Breast epithelium (tissue), 4 donors: ENCODE measurements at places on chromosomes 4 and X. TPM values are rescaled to one million over a fixed set of nuclear protein-coding genes. Genes with fewer than 3 reads are reported as not detected.

ITM2A gene
- 149 TPM for total RNA-seq

DCAF4L1 gene
- 0.29 TPM for total RNA-seq

SPANXN3 gene
- total RNA-seq: not detected

MAN2B2 gene
- total RNA-seq: 49.8 TPM

PCSK1N gene
- total RNA-seq: 1.4 TPM

HAND2 gene
- total RNA-seq: 29.6 TPM

DNA sequence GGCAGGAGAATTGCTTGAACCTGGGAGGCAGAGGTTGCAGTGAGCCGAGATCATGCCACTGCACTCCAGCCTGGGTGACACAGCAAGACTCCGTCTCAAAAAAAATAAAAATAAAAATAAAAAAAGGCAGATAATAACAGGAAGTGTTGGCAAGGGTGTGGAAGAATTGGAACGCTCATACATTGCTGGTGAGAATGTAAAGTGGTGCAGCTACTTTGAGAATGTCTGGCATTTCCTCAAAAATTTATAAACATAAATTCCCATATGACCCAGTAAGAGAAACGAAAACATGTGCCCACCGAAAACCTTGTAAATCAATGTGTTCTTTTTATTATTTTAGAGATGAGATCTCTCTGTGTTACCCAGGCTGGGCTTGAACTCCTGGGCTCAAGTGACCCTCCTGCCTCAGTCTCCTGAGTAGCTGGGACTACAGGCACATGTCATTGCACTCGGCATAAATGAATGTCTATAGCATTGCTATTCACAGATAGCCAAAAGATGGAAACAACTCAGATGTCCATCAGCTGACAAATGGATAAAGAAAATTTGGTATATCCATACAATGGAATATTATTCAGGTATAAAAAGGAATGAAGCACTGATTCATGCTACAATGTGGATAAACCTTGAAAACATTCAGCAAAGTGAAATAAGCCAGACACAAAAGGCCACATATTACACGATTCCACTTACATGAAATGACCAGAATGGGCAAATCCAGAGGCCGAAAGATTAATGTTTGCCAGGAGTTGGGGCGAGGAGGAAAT, 63.7 kb upstream of the PLAC1 start:
- DNase-seq: no peak

DNA sequence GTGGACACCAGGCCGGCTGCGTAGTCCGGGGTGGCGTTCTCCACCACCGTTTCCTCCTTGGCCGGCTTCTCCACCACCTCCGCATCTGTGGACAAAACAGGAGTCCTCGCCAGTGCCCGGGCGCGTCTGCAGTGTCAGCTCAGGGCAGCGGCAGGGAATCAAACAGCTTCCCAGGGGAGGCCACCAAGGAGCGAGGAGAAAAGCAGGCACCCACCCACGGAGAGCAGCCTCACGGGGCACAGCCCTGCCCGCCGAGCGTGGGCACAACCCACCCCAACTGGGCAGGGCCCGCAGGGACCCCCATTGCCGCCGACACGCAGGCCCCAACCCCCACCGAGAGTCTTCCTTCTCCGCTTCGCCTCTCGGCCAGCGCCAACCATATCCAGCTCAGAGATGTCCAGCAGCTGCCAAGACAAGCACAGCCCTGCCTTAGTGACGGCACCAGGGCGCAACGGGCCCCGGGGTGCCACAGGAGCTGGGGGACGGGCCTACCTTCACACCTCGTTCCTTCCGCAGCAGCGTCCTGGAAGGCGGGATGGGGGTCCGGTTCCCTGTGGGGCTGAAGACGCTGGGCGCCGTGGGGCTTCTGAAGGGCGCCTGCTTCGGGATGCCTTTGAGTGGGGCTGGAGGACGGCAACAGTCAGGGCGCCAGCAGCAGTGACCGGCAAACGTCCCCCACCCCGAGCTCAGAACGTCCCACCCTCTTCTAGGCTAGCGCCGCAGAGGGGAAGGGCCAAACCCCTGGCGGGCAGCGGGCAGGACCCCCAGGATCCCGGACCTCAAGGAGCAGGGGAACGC, 22.8 kb downstream of the NELFA start:
- no peak for DNase-seq

DNA sequence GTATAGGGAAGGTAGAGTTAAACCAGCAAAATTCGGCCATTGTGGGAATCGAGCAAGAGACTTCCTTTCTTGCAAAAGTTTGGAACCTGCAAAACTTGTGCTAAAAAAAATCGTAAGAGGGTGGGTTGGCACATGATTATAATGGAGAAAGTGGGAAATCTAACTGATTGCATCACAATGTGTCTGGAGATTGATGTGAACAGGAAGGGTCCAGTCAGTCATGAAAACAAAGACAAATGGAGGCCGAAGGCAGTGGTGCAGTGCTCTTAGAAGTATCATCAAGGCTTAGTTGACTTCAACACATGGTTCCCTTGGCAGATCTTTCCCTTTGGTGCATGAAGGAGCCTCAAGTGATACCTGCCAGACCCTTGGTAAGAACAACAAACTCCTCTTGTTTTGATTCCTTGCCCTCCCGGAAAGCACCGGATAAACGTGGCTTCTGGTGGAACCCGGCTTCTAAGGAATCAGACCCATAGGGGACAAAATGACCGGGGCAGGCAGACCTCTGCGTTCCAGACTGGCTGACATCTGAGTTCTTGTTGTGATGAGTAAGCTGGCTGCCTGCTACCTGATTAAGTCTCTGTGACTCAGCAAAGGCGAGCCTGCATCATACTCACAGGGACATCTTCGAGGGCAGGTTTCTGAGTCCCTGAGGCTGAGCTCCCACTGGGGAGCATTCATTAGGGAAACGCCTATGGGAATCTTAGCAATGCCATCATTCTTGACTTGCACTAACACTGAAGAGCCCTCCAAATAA, 87.7 kb upstream of the MAP3K15 start:
- no peak for DNase-seq

- DNase-seq: no peak
These were observed 722.8 kb downstream of the TRAM1L1 start for GRCh38 chr4:116362583-116362982.

- DNase-seq: no peak
These were observed 59.5 kb downstream of the RXFP1 start for GRCh38 chr4:158581161-158581560.

DNA sequence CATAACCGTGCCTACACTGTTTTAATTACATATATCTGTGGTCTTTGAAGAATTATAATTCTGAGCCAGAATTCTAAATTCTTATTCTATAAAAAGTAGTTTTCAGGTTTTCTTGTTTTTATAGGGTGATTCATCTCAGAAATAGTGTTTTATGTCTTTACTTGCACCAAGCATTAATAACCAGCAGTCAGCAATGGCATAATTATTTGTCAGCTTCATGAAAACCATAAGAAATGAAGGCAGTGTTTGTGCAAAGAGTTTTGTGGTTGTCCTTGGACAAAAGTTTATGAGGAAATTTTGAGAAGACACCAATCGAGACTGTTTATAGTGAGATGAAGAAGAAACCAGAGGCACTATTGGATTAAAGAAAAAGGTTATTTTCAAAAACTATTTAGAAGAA, 37.2 kb downstream of the EDNRA start:
- no peak for DNase-seq

DNA sequence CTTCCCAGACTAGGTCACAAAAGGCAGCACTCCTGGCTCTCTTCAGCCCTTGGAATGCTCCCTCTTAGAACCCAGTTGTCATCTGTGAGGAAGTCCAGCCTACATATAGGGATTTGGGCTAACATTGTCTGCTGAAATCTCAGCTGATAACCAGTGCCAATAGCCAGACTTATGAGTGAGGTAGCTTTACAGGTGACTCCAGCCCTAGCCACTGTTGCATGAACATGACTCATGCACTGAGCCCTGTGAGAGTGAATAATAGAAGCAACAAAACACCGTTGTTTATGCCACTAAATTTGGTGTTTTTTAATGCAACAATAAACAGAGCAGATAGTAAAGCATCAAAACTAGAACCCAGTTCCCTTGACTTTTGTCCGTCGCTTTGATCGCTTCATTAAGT, 433.2 kb downstream of the STIM2 start:
- no peak for DNase-seq

DNA sequence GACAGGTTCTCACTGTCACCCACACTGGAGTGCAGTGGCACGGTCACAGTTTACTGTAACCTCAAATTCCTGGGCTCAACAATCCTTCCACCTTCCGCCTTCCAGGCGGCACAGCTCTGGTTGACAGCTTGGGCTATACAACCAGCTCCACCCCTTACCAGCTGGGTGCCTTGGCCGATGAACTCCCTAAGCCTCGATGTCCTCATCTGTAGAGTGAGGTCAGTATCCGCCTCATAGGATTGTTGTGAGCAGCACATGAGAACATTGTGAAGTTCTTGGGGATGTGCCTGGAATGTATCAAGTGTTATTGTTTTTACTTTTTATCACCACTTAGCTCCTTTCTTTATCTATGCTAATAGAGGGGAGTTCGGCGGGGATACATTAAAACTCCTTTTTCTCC, 23.3 kb downstream of the UCHL1 start:
- no peak for DNase-seq

- no peak for DNase-seq
These were observed 380.6 kb upstream of the SPOCK3 start for GRCh38 chr4:167614866-167615265.

- no peak for DNase-seq
These were observed 214.6 kb upstream of the FAM241A start for GRCh38 chr4:111930659-111931058.

- no peak for DNase-seq
These were observed 572.9 kb upstream of the ZFP42 start for GRCh38 chr4:187422655-187423054.

GRCh38 chr4:115028682-115029410, 84.6 kb downstream of the NDST4 start:
- no peak for DNase-seq

- no peak for DNase-seq
These were observed 428.9 kb upstream of the GNPDA2 start for GRCh38 chr4:45155081-45155777.
